ENCODE measurements at places on chromosomes 2 and 18.

DNA sequence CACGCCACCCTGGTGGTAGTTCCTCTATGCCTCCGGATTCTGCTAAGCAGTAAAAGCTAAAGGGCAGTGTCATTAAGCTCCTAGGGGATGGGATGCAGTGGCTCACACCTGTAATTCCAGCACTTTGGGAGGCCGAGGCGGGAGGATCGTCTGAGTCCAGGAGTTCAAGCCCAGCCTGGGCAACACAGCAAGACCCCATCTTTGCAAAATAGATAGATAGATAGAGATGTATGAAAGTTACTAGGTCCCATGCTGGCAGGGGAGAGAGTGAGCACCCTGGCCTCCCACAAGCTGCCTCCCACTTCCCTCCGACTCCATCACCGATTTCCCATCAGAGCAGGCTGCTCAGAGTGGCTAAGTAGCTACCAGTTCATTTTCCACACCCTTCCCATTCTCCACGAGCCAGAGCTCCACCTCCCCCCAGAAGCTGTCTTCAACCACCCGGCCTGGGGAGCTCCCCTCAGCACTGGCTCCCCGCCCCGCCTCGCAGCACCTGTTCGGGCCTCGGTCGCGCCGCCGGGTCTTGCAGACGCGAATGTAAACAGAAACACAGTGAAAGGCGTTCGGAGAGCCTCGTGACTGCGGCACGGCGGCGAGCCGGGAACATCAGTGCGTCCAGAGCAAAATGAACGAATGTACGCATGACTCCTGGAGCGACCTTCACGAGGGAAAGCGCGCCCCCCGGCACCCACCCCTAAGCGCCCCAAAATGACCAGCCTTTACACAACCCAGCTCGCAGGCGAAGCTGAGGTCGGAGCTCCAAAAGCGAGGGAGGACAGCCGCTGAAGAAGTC, 598 bp upstream of the CEP68 start:
- no peak for DNase-seq

- no peak for DNase-seq
These were observed 25.3 kb downstream of the FSHR start for GRCh38 chr2:49129034-49129433.

- DNase-seq: no peak
These were observed 215.5 kb upstream of the EPHA4 start for GRCh38 chr2:221787561-221787960.

DNA sequence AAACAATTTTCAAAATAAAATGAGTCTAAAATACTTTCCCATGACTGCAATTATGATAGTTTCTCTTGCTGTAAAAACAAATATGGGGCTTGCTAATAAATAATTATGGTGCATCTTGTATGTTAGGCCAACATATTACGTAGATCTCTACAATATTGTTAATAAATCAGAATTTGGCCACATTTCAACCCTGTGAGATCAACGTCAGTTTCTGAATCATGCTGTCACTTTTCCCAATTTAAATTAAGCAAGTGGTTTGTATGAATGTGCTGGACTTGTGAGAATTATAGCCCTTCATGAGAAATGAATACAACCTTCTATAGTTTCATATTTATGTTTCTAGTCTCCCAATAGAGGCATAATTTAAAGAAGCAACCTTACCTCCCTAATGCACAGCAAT, 808.9 kb downstream of the SUCLG1 start:
- peak; percentile 12 for DNase-seq

GRCh38 chr2:121955426-121955825, 200.0 kb downstream of the TSN start:
- DNase-seq: no peak

GRCh38 chr2:200829258-200829655, 17.5 kb downstream of the BZW1 start:
- no peak for DNase-seq

- DNase-seq: peak; percentile 69
These were observed 48.5 kb downstream of the CDK15 start for GRCh38 chr2:201854841-201855240.

- DNase-seq: peak; percentile 30
These were observed 863 bp upstream of the SIX2 start for GRCh38 chr2:45009928-45010701.

DNA sequence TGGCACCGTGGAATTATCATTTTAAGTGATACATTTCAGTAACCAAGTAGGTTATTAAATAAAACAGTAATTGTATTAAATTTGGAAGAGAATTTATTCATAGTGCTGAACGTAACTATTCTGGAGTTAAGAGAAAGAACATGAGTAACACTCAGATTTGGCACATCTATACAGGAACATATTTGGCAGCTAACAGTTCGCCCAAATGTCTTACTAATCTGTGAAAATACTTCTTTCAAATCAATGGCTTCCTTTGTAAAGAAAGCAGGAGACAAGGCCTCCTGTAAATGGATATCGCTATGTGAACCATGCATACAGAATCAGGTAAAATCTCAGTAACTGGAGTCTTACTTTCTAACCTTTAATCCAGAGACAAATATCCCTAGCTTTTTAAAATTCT, 64.4 kb downstream of the ZNF516 start:
- DNase-seq: peak; percentile 62

- DNase-seq: peak; percentile 69
These were observed 28.8 kb downstream of the HADHB start for GRCh38 chr2:26273501-26273900.

GRCh38 chr2:99648178-99648844, 158.5 kb upstream of the REV1 start:
- DNase-seq: peak; percentile 91

DNA sequence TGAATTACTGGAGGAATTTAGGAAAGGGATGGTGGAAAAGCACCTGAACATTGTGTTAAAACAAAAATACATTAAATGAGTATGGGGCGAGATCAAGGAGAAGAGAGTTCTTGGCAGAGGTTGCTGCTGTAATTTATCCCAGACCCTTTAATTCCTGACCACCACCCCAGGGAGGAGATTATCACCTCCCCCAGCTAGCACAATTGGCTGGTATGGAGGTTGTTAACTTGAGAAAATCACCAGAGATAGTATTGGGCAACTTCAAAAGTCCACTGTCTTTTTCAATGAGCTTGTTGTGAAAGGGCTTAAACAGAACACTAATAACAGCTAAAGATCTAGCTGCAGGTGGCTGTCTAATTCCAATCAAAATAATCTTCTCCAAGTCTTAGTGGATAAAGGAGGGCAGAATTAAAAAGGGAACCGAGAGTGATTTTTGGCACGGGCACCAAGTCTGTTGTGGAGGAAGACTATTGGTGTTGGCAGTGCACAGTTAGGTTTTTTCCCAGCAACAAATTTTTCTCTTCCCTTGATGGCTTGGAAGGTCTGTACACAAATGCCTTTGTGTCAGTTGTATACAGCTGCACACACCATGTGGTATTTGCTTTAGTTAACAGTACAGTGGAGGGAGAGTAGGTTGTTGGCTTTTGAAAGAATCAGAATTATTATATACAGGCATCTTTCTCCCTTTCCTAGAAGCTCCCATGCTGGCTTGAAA, 289.5 kb downstream of the SLC4A3 start:
- DNase-seq: no peak

DNA sequence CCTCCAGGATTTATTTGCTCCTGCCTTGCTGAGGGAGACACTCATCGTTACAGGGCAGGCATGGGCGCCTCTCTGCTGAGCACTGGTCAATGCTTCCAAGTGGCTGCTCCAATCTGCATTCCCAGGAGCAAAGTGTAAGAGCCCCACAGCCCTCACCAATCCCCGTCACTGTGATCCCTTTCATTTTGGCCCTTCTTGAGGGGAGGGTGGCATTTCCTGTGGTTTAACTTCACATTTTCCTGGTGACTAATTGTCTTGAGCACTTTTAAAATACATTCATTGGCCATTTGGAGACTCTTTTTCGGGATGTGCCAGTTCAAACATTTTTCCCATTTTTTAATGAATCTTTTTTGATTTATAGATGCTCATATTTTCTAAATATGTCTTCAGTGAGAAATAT, 33.0 kb downstream of the TPO start:
- DNase-seq: peak; percentile 3

GRCh38 chr2:222358876-222359275, 60.1 kb upstream of the PAX3 start:
- peak; percentile 16 for DNase-seq

DNA sequence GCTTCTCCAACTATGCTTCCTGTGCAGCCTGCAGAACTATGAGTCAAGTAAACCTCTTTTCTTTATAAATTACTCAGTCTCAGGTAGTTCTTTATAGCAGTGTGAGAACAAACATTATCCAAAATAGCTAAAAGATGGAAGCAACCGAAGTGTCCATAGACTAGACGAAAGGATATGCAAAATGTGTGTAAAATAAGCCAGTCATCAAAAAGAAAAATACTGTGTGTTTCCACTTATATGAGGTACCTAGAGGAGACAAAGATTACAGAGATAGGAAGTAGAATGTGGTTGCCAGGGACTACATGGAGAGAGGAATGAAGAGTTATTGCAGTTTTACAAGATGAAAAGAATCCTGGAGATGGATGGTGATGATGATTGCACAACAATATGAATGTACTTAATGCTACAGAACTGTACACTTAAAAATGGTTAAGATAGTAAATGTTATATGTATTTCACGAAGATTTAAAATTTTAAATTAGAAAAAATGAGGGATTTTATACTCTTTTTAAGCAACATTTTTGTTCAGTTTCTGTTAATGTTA, 99.3 kb upstream of the FN1 start:
- DNase-seq: peak; percentile 36

DNA sequence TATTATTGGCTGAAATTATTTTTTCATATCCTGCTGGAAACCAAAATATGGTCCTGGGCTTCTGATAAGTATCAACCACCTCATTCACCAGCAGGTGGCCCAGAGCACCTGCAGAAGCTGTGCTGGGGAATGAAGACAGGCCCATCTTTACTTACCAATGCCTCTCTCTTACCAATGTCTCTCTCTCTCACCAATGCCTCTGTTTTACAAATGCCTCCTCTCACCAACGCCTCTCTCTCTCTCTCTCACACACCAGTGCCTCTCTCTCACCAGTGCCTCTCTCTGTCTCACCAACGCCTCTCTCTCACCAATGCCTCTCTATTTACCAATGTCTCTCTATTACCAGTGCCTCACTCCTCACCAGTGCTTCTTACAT, 2.3 kb upstream of the MAL start:
- no peak for DNase-seq

- DNase-seq: no peak
These were observed 89.7 kb downstream of the SPTBN1 start for GRCh38 chr2:54545702-54546450.

DNA sequence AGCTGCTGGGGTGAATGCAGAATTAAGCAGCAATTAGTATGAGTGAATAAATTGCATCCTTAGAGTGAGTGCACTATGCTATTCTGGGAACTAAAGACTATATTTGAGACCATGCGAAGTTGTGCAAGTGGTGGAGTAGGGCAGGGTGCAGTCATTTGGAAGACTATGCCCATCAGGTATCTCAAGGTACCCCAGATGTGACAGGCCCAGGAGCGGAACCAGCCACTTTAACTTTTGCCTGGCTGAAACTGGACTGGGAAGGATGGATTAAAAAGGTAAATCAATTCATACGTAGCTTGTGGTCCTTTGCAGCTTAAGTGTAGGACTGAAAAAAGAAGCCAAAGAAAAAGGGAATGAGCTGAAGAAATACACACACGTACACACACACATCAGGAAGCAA, 1.7 kb downstream of the KYNU start:
- no peak for DNase-seq

DNA sequence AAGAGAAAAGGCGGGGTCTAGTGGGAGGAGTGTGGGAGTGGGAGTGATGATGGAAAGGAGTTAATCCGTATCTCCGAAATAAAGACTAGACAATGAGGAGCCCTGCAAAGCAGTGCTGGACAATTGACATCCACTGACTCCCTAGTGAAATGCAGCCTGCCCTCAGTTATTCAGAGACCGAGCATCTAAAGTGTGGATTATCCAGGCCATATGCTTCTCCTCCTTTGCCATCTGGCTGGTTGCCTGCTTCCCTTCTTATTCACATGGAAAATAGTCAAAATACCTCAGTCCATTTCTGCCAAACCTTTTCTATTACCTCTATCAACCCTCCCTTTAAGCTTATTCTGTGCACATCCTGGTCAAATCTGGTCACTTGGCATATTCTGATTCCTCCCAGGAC, 288.8 kb upstream of the SIX3 start:
- no peak for DNase-seq

DNA sequence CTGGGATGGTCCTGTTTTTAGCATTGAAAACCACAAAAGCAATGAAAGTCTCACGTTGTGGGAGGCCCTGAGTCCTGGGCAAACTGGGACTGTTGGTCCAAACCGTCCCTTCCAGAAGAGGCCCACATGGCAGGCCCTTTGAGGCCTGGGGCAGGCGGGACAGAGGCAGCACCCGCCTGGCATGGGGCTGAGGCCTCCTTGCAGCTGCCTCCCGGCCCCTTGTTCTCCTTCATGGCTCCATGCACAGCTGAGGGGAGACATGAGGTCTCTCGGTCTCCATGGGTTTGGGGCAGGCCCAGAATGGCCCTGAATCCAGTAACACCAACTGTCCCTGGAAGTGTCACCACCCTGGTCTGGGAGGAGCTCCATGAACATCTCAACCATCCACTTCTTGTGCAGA, 61.9 kb downstream of the RRM2 start:
- no peak for DNase-seq

DNA sequence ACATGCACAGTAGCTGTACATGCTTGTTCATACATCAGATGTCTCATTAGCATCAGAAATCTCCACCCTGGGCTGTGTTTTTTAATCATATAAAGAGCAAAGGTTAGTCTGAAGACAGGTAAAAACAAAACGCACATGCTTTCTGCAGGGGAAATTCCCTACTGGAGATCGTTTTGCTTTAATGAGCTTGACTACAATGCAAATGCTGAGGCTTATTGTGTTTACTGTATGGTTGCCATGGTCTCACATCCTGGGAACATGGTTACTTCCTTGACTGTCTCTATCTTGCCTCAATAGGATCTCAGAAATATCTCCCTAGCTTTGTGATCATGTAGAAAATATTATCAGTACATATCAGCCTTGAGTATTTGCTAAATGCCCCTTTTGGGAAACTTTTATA, 336.5 kb upstream of the TFPI start:
- no peak for DNase-seq

- no peak for DNase-seq
These were observed 164.6 kb downstream of the LDLRAD4 start for GRCh38 chr18:13382954-13383827.

DNA sequence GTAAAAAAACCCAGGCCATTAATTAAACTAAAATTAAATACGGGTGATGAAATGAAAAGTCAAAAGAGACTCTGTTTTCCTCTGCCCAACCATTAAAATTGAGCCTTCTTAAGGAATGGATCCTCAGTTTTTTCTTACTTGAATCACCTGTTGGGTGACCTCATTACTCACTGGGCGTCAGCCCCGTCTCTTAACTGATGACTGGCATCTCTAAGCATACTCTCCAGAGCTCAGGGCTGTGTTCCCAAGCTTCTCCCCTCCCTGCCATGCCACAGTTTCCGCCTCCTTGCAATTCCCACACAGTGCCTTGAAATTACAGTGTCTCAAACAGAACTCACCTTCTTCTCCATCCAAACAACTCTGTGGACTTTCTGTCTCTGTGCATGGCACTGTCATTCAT, 421.1 kb upstream of the CELF4 start:
- DNase-seq: no peak
